ENCODE measurements at places on chromosomes 6 and 20. TPM values are rescaled to one million over a fixed set of nuclear protein-coding genes. Genes with fewer than 3 reads are reported as not detected.

SIM1 gene
- 0.59 TPM for total RNA-seq

TLDC2 gene
- total RNA-seq, result not detected

SSTR4 gene
- not detected for total RNA-seq

VAPB gene
- total RNA-seq, result 18.7 TPM

LCA5 gene
- 15.2 TPM for total RNA-seq

NR2E1 gene
- not detected for total RNA-seq

GRCh38 chr6:169800668-169801395 is 49.4 kb downstream of the ERMARD start:
- DNase-seq, result no peak

- DNase-seq, result no peak
These were observed 96.7 kb upstream of the BACH2 start for GRCh38 chr6:90393232-90393884.

GRCh38 chr20:1391640-1392442 is 1.0 kb downstream of the FKBP1A start:
- no peak for DNase-seq

DNA sequence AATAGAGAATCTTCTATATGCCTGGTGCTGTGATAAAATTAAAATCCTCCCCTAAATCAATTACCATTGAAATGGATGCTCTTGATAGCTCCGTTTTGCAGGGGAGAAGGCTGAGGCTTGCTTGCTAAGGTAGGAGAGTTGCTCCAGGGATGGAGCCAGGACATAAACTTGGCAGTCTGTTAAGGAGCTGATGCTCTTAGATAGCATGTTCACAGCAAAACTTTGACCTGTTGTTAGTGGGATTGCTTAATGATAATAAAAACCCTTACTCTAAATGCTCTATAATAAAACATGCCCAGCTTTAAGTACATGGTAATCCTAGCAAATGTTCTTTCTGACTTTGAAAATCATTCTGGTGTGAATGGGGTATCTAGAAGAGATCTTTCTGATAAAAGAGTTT is 228.4 kb upstream of the JAG1 start:
- no peak for DNase-seq

- DNase-seq, result no peak
These were observed 30.1 kb downstream of the PYGB start for GRCh38 chr20:25277941-25278521.

DNA sequence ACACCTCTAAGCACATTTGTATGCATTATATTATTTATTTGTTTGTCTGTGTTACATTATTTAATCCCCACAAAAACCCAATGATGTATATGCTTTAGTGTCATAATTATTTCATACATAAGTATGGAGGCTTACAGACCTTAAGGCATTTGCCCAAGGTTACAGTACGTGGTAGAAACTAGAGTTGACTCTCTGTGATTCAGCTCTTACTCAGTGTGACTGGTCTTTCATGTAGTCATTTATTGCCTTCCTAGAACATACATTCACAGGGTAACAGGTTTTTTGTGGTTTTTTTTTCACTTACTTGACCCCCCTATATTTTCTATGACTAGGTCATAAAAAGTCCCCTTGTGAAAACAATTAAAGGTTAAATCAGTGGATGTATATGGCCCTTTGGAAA is 566.8 kb downstream of the TFAP2A start:
- DNase-seq, result no peak
